Muscle of back (tissue), 13 donors: ENCODE measurements at places on chromosomes 11 and 22. TPM values are rescaled to one million over a fixed set of nuclear protein-coding genes. Genes with fewer than 3 reads are reported as not detected.

OR51A2 gene
- not detected for polyA plus RNA-seq

DNA sequence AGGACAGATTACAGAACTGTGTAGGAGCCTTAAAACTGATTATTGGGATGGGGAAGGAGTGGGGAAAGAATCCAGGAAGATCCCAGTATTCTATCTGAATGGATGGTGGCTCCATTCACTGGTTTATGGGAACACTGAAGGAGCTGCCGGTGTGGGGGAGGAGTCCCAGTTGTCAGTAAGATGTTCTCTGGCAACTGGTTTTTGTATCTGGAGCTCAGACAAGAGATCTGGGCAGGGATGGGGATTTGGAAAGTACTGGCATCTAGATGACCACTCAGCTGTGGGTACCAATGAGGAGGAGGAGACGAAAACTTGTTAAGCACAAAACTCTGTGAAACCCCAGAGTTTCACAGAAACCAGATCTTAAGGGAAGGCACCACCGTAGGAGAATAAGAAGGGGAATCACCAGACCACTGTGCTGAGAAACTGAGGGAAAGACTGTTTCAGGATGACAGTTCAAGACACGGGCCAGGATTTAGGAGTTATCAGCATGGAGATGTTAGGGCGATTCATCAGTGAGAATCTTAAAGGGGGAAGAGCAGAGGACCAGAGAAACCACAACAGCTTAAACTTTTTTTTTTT lies 28.1 kb downstream of the LDLRAD3 start:
- DNase-seq: no peak

DNA sequence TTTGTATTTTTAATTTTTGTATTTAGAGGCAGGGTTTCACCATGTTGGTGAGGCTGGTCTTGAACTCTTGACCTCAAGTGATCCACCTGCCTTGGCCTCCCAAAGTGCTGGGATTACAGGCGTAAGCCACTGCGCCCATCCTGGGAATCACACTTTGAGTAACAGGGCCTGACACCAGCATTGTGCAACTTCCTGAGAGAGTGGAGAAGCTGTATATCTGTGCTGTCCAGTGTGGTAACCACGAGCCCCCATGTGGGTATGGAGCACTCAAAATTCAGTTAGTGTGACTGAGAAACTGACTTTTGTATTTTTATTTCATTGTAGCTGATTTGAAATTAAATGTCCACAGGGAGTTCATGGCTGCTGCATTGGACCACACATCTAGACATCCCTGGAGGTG lies 36.2 kb downstream of the MPPED1 start:
- no peak for DNase-seq

GRCh38 chr11:33529461-33529860 lies 171.2 kb downstream of the C11orf91 start:
- no peak for DNase-seq

DNA sequence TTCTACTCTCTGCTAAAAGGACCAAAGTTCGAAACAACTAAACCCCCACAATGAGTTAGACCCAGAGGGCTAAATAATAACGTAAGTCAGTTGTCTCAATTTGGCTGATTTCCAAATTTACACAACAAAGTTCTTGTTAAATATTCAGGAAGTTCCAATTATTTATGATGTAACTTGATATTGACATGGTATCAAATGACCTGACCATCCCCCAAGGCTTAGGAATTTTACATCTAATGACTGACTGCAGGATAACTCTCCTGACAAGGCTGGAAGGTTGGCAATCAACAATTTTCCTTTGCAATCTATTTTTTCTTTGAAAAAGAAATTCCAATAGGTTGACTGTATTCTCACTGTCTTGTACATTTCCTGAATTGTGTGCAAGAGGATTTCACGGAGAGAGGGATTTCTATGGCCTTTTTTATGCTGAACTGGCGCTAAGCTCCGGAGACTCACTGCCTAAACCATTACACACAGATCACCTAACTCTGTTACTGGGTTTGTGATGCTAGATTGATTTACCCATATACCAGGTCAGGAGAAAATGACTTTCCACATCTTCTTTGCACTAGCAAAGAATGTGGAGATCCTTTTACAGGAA lies 9.6 kb upstream of the CDON start:
- DNase-seq: no peak

GRCh38 chr11:45786272-45786671 lies 18.7 kb upstream of the SLC35C1 start:
- DNase-seq: no peak

DNA sequence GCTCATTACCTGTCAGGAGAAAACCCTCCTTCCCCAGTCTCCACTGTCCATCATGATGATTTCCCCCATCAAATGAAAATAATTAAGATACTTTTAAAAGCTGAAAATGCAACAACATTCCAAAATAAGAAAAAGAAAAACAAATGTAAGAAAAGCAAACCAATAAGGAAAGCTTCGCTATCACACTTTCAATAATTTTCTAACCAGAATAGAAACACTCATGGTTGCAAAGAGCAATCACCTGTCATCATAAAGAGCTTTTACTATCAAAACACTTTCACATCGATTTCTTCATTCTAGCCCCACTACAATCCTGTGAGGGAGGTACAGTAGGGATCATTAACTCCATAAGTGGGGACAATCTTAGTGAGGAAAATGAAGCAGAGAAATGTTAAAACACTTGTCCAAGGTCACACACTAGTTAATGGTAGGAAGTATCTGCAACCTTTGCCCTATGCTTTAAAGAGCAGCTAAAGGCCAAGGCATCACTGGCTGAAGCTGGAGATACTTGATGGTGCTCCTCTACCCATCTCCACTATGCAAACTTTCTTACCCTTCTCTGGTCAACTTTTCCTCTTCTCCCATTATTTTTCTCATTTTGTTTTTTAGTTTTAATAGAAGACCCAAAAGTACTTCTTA lies 2.6 kb downstream of the RBM4B start:
- DNase-seq: no peak
